Activated naive CD4-positive, alpha-beta T cell treated with anti-CD3 and anti-CD28 coated beads for 36 hours (primary cell): ENCODE measurements at places on chromosomes 7 and 10. TPM values are rescaled to one million over a fixed set of nuclear protein-coding genes. Genes with fewer than 3 reads are reported as not detected.

Gene UTF1
- total RNA-seq = not detected

Gene MYL10
- total RNA-seq = not detected

Gene SFTPA1
- total RNA-seq = not detected

GRCh38 chr7:150415161-150416153 is 35.0 kb upstream of the GIMAP8 start:
- peaks cover 2% of the 10 kb centered on the region for H3K27me3 ChIP-seq
- H3K4me1 ChIP-seq = peaks cover 4% of the 10 kb centered on the region
- H3K27ac ChIP-seq = no peak overlapping the region
- peaks cover 3% of the 10 kb centered on the region for H3K36me3 ChIP-seq

DNA sequence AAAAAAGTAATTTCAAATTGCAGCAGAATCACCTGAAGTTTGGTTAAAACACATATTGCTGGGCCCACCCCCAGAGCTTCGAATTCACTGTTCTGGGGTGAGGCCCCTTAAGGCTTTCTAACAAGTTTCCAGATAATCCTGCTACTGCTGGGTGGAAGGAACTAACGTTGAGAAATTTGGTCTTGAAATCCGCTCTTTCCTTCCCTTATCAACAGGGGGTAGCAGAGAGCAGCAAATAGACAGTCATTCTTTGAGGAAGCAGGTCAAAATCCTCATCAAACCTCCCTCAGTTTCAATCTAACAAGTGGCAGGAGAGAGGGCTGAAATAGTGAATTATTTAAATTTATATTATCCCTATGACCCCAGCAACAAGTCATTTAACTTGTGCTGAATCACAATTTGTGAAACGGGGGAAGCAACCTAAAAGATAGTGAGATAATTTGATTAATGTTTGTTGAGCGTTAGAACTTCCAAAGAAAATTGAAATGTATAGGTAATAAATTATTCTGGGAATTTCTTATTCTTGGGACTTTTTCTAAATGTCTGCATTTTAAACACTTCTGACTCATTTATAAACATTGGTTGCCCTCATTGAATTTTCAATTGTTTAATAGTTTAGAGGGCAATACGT is 21.7 kb upstream of the MALSU1 start:
- H3K4me1 ChIP-seq = peaks cover 7% of the 10 kb centered on the region
- no peaks in the 10 kb centered on the region for H3K27me3 ChIP-seq
- no peak overlapping the region for H3K27ac ChIP-seq
- no peaks in the 10 kb centered on the region for H3K36me3 ChIP-seq
- DNase-seq = peak; percentile 41

DNA sequence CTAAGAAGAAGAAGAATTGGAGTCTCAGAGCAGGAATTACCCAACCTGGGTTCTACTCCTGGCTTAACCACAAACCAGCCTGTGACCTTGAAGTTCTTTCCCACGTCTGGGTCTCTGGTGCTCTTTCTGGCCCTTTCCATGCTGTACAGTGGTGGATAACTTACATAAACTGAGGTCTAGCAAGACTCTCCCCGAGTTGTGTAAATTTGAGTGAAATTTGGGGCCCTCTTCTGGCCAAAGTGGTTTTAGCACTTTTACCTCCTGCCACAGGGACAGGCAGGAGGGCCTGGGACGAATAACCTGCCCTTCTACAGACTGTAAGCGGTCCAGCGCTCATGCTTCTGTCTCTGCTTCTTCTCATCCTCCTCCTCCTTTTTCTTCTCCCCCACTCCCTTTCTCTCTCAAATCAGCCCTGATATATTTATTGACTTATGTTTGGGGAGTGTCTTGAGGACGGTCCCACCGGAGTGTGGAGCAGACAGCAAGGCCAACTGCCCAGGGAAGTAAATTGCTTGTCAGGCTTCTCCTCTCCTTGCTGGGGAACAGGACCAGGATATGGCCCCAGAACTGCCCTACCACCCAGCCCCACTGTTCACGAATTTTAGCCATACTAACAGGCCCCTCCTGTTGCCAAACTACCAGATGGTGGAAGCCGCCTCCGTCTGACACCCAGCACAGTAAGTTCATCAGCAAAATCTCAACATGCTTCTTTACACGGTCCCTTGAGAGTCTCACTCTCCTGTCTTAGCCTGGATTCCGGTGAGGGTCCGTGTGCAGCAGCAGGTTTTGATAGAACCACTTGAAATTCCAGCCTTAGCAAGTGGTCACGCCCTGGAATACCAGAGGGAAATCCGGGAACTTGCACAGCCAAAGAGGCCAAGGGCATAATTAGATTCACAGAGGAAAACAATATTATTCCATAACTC is 4.0 kb upstream of the SH3PXD2A start:
- no peak overlapping the region for H3K27ac ChIP-seq
- DNase-seq = peak; percentile 79
- peaks cover 3% of the 10 kb centered on the region for H3K4me1 ChIP-seq
- peaks cover 17% of the 10 kb centered on the region for H3K27me3 ChIP-seq
- H3K36me3 ChIP-seq = peaks cover 5% of the 10 kb centered on the region

DNA sequence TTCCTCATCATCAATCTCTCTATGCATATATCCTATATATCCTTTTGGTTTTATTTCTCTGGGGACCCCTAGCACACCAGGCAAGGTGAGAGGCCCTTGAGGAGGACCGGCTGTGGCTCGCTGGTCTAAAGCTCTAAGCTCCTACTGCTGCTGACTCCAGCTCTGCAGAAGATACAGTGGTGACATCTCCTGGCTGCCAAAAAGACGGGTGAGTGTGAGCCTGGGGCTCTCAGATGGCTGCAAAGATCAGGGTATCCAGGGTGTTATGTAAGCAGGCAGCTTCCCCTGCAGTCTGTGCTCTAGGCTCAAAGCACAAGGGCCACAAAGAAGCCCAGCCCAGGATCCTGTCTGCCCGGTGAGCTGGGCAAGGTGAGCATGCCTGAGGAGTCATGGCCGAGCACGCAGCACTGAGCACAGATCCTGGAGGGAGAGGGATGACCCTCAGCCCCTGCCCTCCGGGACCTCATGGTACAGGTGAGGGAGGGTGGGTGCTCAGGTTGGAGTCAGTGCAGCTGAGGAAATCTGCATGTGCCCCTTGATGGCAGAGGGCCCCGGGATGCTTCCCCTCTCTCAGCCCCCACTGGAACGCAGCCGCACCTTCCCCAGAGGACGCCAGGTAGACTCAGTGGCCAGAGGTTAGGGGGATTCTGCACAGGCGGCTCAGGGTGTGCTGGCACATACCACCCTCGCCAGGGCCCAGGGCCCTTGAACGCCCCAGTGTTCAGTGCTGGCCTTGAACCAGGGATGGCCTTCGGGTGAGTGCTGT is 95.4 kb upstream of the INSIG1 start:
- H3K4me1 ChIP-seq = peaks cover 47% of the 10 kb centered on the region
- H3K27me3 ChIP-seq = no peaks in the 10 kb centered on the region
- no peak for DNase-seq
- H3K4me3 ChIP-seq = no peak overlapping the region
- H3K27ac ChIP-seq = no peak overlapping the region

DNA sequence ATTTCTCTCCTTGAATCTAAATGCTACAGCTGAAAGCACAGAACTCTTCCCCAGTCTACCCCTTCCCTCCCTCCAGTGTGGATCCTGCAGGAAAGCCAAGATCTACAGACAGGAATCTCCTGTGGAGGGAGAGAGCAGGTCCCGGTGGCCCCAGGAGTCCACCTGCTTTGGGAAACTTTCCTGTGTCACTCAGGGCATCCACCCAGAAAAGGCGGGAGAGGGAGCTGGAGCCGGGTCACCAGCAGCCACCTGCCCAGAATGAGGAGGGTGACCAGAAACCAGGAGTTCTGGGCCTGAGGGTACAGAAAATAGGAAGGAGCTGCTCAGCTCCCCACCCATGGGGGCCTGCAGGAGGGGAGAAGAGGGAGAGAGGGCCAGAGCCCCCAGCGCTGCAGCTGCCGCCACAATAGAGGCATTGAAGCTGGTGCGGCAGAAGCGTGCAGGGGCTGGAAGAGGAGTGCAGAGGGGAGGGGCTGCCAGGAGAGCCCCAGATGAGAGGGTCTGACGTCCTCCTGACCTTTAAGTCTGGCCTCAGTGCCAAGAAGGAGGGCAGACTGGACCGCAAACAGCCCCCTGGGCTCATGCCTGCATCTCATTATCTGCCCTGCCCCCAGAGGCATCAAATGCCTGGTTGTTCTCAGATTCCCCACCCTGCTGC is 56.3 kb upstream of the TMEM72 start:
- H3K4me1 ChIP-seq = no peaks in the 10 kb centered on the region
- no peaks in the 10 kb centered on the region for H3K27me3 ChIP-seq
- DNase-seq = no peak
- no peak overlapping the region for H3K27ac ChIP-seq
- H3K4me3 ChIP-seq = no peak overlapping the region

GRCh38 chr7:116809636-116810266 is 52.6 kb upstream of the CAPZA2 start:
- H3K27me3 ChIP-seq = no peaks in the 10 kb centered on the region
- no peaks in the 10 kb centered on the region for H3K4me1 ChIP-seq
- no peaks in the 10 kb centered on the region for H3K36me3 ChIP-seq
- H3K4me3 ChIP-seq = no peak overlapping the region
- DNase-seq = peak; percentile 21

GRCh38 chr7:140062118-140062527 is 628 bp downstream of the PARP12 start:
- peaks cover 35% of the 10 kb centered on the region for H3K4me1 ChIP-seq
- H3K4me3 ChIP-seq = peak overlapping the region; percentile 81
- peak; percentile 43 for DNase-seq
- H3K36me3 ChIP-seq = peaks cover 7% of the 10 kb centered on the region
- no peak overlapping the region for H3K27ac ChIP-seq
- no peaks in the 10 kb centered on the region for H3K27me3 ChIP-seq

DNA sequence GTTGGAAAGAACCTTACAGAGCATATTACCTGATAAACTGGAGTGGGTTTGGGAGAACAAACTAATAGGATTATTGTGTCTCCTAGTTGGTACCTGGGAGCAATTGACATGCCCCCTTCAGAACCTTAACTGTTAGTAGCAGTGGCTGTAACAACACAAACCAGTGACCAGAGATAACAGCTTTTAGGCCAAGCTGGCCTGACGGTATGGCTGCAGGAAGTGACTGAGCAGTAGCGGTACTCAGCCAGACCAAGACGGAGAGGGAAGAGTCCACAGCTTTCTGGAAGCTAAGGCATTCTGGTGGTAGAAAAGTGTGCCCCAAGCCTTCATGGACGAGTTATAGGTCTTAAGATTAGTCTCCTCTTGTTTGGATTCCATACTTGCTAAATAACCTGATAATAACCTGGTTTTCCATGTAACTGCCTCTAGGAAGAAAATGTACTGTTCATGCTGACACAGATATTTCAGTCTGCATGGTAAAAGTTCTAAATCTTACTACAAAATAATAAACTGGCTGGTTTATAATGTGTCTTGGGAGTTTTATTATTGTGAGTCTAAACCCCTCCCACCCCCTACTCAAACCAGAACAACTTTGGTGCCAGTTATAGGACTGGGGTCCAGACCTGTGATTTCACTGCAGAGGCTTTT is 11.3 kb downstream of the NOLC1 start:
- peaks cover 2% of the 10 kb centered on the region for H3K4me1 ChIP-seq
- H3K27ac ChIP-seq = no peak overlapping the region
- H3K4me3 ChIP-seq = no peak overlapping the region
- peaks cover 40% of the 10 kb centered on the region for H3K36me3 ChIP-seq

- H3K27me3 ChIP-seq = no peaks in the 10 kb centered on the region
- DNase-seq = no peak
- H3K36me3 ChIP-seq = no peaks in the 10 kb centered on the region
- no peak overlapping the region for H3K27ac ChIP-seq
- H3K4me1 ChIP-seq = no peaks in the 10 kb centered on the region
These were observed 19.8 kb upstream of the MRC1 start for GRCh38 chr10:17789396-17789795.

- no peak for DNase-seq
- peaks cover 58% of the 10 kb centered on the region for H3K27me3 ChIP-seq
- no peak overlapping the region for H3K4me3 ChIP-seq
- no peaks in the 10 kb centered on the region for H3K36me3 ChIP-seq
- peaks cover 12% of the 10 kb centered on the region for H3K4me1 ChIP-seq
- no peak overlapping the region for H3K27ac ChIP-seq
These were observed 1.1 kb downstream of the VWC2 start for GRCh38 chr7:49774459-49775064.

DNA sequence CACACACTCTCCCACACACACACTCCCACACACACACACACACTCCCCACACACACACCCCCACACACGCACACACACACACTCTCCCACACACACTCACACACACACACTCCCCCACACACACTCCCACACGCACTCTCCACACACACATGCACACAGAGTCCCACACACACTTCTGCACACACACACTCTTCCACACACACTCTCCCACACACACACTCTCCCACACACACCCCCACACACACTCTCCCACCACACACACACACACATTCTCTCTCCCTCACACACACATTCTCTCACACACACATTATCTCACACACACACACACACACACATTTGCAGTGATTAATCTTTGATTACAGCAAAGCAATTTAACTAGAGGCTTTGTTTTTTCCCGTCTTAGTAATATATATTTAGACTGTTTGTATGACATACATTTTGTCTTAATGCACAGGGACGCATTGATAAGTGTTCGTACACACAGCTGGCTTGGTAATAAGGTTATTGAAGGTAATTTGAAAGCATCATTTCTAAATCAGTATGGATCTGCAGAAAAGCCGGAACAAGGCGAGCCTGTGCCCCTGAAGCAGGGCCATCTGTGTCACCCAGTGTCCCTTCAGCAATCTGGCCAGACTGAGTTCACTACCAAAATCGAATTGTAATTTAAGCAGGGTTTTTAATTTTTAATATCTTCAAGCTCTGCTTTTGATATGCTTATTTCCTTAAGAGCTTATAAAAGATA is 69.9 kb upstream of the SH2B2 start:
- H3K27me3 ChIP-seq = no peaks in the 10 kb centered on the region
- no peak overlapping the region for H3K27ac ChIP-seq
- peaks cover 1% of the 10 kb centered on the region for H3K36me3 ChIP-seq
- no peaks in the 10 kb centered on the region for H3K4me1 ChIP-seq
- no peak for DNase-seq

- no peak overlapping the region for H3K4me3 ChIP-seq
- DNase-seq = no peak
- peaks cover 3% of the 10 kb centered on the region for H3K36me3 ChIP-seq
- no peak overlapping the region for H3K27ac ChIP-seq
These were observed 6.5 kb upstream of the CHST3 start for GRCh38 chr10:71957546-71958275.

- H3K4me1 ChIP-seq = peaks cover 19% of the 10 kb centered on the region
- H3K36me3 ChIP-seq = no peaks in the 10 kb centered on the region
- H3K4me3 ChIP-seq = no peak overlapping the region
- DNase-seq = peak; percentile 19
- no peaks in the 10 kb centered on the region for H3K27me3 ChIP-seq
These were observed 183.7 kb upstream of the CDK1 start for GRCh38 chr10:60594476-60595051.

GRCh38 chr10:1543596-1543995 is 193.7 kb downstream of the ADARB2 start:
- H3K27me3 ChIP-seq = no peaks in the 10 kb centered on the region
- no peak for DNase-seq
- H3K36me3 ChIP-seq = no peaks in the 10 kb centered on the region
- no peak overlapping the region for H3K27ac ChIP-seq
- H3K4me3 ChIP-seq = no peak overlapping the region
- H3K4me1 ChIP-seq = no peaks in the 10 kb centered on the region

DNA sequence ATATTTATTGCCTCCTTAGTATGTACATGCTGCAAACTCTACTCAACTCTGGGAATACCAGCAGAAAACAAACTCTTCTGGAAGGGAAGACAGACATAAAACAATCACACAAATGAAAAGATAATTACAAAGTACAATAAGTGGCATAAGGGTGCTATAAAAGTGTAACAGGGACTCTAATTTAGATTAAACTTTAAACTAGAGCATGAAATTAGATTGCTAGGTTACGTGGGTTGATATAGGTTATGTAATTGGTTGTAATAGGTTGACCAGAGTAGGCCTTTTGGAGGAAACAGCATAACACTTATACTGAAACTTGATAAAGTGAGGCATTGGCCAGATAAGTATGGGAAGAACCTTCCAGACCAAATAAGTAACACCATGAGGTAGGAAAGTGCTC is 26.2 kb upstream of the DKK1 start:
- DNase-seq = no peak
- no peaks in the 10 kb centered on the region for H3K27me3 ChIP-seq
- H3K4me3 ChIP-seq = no peak overlapping the region
